ENCODE measurements at places on chromosomes 12 and 14.

- DNase-seq: peak; percentile 27
These were observed 67.4 kb downstream of the PHLDA1 start for GRCh38 chr12:75964150-75964549.

DNA sequence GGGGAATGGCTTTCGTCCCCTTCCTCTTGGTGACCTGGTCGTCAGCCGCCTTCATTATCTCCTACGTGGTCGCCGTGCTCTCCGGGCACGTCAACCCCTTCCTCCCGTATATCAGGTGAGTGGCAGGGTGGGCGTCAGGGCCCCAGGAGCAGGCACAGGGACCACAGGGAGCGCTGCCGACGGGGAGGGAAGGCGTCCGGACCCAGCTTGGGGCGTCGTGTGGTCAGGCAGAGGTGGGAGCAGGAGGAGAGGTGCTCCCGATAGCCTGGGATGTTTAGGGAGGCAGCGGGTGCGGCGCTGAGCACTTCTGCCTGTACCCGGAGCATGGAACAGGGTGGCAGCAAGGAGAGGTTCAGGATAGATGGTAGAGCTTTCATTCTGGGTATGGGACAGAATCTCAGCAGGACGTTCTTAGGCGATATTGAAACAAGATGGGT, 444 bp downstream of the DRAM1 start:
- no peak for DNase-seq

GRCh38 chr12:64531665-64532334, 78.5 kb upstream of the RASSF3 start:
- no peak for DNase-seq

DNA sequence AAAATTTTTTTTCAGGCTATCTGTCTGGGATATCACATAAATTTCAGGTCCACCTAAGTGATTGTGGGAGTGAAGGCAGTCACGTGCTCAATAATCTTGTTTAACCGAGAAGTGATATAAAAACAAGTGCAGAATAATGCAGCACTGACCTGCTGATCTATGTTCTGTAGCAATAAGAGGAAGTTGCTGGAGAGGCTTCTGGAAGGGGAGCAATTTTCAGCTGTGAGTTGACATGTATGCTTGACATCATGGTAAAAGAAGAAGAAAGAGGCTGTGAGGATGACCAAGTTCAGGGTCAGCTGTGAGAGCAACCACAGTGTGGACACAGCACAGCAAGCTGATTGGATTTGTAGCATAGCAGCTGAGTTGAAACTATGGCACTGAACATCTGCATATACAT, 172.0 kb upstream of the PELI2 start:
- no peak for DNase-seq

Data from CD4-positive, alpha-beta T cell treated with Interleukin-17A for 1 hour (primary cell).